Activated naive CD4-positive, alpha-beta T cell treated with anti-CD3 and anti-CD28 coated beads, Interleukin-2, amount 10 ng/mL, durations not matched to agents 7 days and 5 days (primary cell): ENCODE measurements at places on chromosomes 16 and 17.
A peak's percentile ranks its signal among the peaks of the same experiment; 100 is the strongest.

- DNase-seq = peak; percentile 34
Measured at GRCh38 chr17:65013613-65014391, 42.7 kb downstream of the GNA13 start.

DNA sequence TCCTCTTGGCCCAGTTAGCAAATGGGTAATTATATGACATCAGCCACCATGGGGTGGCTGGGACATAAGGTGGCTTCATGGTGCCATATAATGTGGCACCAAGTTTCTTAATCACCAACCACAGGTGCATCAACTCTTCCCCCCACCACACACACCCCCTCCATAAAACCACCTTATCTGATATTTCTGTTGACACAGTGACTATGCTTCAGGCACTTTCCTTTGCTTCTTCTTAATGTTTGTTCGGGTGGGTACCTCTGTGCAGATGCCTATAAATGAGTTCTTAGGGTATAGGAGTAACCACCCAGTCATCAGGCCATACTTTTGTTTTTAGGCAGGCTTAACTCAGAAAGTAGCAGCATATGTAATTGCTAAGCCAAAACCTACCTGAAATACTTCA is 29.5 kb downstream of the RNF43 start:
- DNase-seq = no peak

DNA sequence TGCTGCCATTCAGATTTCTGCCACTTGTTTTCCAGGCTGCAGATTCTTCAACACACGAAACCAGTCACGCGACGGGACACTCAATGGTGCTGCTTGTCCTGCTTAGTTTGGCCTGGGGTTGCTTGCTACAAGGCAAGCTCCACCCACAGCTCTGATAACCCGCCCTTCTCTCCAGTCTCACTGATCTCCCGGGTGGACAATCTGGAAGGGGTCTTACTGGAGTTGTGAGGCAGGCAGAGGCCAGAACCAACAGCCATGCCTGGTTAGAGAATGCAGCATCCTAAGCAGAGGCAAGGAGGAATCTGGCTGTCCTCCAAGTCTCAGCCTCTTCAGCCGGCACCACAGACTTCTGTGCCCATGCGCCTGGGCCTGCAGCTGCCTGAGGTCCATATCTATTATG is 119.1 kb downstream of the KCNJ12 start:
- DNase-seq = no peak

DNA sequence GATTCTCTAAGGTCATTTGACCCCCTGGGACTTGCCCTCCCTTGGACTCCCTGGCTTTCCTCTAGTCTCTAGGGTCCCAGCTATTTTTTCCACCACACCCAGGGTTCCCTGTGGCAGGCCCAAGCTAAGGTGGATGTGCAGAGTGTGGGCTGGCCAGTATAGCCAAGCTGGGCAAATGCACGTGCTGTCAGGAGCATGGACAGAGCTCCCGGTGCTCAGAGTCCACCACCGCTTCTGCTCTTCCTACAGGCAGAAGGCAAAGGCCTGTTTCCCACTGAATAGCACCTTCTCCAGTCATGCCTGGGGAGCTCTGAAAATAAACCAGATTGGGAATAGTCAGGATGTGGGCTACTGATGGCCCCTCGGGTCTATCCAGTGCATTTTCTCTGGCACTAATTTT is 53.3 kb downstream of the GNAO1 start:
- DNase-seq = no peak

DNA sequence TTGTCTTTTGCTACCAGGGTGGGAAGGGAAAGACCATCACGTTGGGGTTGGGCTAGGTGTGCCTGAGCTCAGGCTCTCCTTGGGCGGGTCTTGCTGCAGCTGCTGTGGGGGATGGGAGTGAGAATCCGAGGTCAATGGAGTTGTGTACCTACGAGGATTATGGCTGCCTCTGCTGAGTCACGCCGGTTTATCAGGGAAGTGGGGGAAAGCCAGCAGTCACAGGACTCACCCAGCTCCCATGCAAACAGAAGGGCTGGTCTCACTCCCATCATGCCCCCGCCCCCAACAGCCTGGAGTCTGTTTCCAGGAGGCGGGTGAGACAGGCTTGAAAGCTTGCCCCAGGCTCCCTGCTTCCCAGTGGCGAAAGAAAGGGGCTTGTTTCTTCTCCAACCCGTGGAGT is 1259.0 kb upstream of the GOT2 start:
- DNase-seq = no peak

DNA sequence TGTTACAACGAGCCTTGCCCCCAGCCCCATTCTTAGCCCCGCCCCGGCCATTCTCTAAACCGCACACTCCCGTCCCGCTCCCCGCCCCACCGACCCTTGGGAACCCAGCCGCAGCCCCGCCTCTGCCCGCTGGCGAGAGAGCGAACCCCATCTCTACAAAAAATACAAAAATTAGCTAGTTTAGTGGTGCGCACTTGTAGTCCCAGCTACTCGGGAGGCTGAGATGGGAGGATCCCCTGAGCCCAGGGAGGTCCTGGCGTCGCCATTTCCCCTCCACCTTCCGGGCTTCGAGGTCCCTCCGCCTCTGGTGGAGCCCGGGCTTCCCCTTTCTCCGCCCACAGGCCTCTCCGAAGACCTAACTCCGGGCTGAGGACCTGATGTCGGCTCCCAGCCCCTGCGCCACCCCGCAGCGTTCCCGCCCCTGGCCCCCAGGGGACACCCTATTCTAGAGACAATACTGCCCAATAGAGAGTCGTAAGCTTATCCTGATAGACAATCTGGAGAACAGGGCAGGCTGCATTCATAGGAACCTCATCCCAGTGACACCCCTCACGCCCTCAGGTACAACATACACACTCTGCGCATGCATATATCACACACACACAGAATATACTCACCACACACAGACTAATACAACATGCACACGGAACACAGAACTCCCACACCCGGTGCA is 480 bp upstream of the PROCA1 start:
- DNase-seq = peak; percentile 81

DNA sequence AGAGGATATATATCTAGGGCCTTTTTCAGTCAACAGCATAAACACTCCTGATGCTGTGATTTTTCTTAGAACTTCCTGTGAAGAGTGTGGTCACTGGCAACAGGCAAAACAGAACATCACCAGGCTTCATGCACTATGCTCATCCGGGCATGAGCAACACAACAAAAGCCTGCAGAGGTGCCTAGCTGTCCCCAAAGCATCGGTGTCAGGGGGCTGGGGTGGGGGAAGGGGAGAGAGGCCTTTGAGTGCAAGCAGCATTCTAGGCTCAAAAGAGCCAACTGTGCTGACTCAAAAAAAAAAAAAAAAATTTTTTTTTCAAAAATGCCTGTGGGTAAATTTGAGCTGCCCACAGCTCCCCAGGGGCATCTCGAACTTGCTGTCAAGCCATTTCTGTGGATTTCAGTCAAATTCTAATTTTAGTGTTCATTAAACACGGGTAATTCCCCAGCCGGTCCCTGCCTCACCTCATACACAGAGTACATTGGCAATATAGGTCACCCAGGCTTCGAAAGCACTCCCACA is 194.6 kb upstream of the DYNLRB2 start:
- DNase-seq = no peak

- peak; percentile 13 for DNase-seq
Measured at GRCh38 chr17:78997231-78997741, 12.3 kb downstream of the CANT1 start.

DNA sequence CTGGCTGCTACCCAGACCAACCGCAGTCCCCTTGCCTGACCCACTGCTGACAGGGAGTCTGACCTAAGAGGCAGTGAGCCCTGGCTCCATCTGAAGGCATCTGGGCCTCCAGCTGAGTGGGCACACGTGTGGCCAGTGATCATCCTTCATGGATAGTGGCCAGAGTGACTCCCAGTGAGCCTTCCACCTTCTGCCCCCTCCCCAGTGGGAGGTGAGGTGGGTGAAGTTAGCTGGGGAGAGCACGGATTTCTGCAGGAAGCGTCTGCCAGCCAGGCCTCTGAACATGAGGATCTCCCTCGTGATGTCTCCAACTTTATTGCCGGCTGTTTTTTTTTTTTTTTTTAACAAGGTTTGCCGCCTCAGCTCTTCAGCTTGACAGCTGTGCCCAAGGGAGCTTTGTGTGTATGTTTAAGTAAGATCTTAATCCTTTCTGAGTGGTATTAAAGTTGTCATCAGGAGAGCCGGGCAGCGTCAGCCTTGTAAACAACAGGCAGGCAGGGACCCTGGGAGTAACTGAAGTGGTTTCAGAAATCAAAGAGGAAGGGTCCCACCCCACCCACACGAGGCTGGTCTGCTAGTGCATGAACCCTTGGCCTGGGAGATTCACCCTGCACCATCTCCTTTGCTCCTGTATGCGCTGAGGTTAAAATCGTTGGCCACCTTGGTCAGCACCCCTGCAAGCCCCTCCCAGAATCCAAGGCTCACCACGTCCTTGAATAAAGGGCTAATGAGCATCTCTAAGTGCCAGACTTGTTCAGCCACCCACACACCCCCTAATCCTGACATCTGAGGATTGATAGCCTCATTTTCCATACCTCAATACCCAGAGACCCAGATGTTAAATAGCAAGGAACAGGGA is 33.3 kb downstream of the RHBDL3 start:
- DNase-seq = no peak

GRCh38 chr17:81210868-81211267 is 11.9 kb downstream of the CEP131 start:
- no peak for DNase-seq

GRCh38 chr16:62088731-62089410 is 52.6 kb upstream of the CDH8 start:
- no peak for DNase-seq

GRCh38 chr17:78110363-78111015 is 18.1 kb downstream of the TMC6 start:
- DNase-seq = no peak

DNA sequence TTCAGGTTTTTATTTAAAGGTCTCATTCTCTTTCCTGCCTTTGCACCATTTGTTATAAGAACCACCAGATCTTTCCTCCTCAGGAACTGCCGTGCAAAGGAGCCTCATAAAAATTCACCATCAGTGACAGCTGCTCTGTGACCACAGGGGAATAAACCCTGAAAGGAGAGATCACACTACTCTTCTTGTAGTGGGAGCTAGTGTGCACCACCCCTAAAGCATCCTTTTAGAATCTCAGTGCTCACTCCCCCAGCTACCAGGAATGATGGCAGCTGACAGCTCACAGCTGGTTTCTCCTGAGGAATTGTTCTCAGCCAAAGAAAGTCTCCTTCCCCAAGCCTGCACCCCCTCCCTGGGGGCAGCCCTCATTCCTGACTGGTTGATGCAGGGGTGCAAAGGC is 18.7 kb downstream of the VAT1L start:
- no peak for DNase-seq

DNA sequence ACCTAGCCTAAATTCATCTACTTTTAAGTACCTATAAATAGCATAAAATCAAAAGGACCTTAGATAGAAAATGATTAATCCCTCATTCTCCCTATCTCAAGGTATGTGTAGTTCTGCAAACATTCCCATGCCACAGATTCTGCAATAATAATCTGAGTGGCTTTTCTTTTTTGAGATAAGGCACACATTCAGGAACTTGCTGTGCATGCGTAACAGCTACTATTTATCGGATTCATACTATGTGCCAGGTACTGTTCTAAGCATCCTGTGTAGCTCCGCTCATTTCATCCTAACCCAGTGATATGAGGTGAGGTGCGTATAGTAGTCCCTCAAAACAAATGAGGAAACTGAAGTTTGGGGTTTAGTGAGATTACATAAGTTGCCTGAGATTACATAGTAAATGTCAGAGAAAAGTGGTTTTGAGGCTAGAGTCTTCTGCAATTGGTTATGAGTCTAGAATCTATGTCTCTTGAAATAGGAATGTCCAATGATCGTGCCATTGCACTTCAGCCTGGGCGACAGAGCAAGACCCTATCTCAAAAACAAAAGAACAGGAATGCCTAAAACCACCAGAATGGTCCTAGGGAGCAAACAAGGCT is 2.0 kb upstream of the ZNF263 start:
- DNase-seq = no peak

DNA sequence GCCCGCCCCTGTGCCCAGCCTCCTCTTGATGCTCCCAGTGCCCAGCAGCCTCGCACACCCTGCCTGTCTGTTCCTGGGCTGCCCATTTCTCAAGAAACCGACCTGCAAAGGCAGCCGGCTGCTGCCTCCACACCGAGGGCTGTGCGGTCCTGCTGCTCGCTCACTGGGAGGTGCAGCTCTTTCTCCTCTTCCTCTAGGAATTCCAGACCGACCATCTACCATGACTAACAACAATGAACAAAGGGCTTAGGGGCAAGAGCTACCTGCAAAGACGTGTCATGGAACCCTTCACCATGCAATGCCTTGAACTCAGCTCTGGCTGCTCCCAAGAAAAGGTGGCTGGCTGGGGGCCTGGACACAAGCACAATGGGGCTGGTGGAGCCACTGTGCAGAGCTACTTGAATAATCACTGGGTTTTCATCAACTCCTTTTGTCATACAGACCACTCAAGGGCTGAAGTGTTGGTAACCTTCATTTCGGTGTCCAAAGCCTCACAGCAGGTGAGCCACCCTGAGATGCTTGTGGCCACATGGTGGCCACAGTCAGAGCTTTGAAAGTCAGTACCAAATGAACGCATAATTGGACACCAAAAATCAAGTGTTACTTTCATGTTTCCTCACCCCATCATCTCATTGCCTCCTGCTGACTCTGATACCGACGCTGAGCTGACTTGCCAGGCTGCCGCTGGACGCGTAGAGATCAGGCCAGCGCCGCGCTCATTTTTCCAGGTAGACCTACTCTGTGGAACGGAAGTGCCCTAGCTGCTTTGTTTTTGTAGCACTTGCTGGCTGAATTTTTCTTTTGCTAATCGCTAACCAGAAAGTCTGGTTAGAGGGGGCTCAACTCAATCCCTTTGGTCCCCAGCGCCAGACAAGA is 19.8 kb downstream of the CYB561 start:
- no peak for DNase-seq

GRCh38 chr17:74289688-74290087 is 15.7 kb downstream of the DNAI2 start:
- DNase-seq = no peak

GRCh38 chr16:69003500-69003899 is 102.0 kb upstream of the HAS3 start:
- no peak for DNase-seq

- peak; percentile 16 for DNase-seq
Measured at GRCh38 chr17:83064021-83064731, 15.2 kb upstream of the METRNL start.

- no peak for DNase-seq
Measured at GRCh38 chr16:27304102-27304501, 9.7 kb upstream of the IL4R start.
